Progenitor cell of endocrine pancreas (in vitro differentiated cells): ENCODE measurements at places on chromosomes 11 and 22.
A peak's percentile ranks its signal among the peaks of the same experiment; 100 is the strongest.

- DNase-seq = peak; percentile 51
Observed at GRCh38 chr22:30425616-30426387, at the start of gene MTFP1. Gene MTFP1 (plus strand): TSS chr22:30425768. CDS start chr22:30425880, 112 bp downstream.

GRCh38 chr11:70328556-70328955, 58.1 kb downstream of the PPFIA1 start:
- no peak for DNase-seq

- DNase-seq = no peak
Observed at GRCh38 chr22:39917776-39918495, 17.1 kb downstream of the GRAP2 start.

- DNase-seq = no peak
Observed at GRCh38 chr11:130118165-130118564, 41.4 kb upstream of the ST14 start.

DNA sequence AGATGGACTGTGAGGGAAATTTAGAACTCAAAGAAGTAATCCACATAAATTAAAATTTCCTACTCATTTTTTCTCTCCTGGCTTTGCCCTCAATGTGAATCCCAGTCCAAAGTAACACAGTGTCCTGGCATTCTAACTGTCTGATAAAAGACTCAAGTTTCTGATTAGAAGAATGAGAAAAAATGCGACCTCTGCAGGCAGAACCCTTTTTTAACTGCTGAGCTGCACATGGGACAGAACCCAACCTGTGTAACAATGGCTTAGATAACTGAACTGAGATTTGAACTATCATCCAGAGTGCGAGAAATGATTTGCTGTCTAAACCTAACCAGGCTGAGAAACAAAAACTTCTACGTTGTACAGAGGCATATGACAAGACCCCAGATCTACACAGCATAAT, 385.6 kb upstream of the LRRC4C start:
- no peak for DNase-seq

- no peak for DNase-seq
Observed at GRCh38 chr22:26735019-26735409, 77.6 kb downstream of the MIAT start.

DNA sequence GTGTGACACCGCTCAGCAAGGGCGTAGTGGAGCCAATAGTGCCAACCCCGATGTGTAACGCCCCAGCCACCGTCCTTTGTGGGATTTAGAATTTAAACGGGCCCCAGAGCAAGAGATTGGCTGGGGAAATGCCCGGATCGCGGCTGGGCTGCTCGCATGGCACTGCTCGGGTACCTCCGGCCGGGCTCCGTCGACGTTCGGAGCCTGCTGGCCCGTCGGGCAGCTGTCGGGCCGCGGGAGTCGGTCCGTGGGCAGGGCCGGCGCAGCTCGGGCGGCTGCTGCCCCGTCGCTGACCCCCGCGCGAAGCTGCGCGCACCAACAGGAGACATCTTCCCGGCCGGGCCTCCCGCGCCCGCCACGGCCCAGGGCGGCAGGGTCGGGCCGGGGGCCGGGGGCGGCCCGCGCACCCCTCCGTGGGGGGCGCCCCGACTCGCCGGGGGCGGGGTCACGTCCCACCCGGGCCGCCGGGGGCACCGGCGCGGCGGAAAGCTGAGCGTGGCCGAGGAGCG, 1.3 kb upstream of the KDM2A start:
- peak; percentile 37 for DNase-seq

GRCh38 chr11:116969694-116970093, 128.5 kb downstream of the SIK3 start:
- DNase-seq = no peak

DNA sequence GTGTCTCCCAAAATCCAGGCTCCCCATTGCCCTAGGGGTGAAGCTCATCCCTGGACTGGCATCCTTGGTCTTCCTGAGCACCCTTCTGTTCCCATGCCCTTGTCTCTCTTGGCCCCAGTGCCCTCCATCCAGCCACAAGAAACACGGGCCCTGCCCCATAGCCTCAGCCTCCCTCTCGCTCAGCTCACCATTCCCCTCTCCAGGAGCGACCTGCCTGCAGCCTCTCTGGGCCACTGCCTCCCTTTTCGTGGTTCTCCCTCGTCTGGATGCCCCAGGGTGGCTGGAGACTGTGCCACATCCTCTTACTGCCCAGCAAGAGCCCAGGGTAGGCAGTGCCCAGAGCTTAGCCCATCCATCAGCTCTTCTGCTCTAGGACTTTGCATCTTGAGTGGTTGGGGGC, 532.1 kb downstream of the TBC1D22A start:
- DNase-seq = no peak

DNA sequence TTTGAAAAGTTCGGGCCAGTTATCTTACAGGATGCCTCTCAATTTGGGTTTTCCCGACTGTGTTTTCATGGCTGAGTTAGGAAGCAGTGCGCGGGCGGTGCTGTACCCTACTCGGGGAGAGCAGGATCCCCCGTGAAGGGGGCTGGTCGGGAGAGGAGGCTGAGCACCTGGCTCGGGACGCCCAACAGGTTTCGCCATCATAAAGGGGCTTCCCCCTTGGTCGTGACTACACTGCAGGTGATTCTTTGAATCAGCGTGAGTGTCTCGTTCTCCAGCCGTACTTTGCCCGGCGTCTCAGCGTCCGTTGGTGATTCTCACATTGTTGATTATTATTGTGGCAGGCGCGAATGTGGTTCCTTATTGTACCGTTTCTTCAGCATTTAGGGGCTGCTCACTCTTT, 46.6 kb downstream of the ST14 start:
- no peak for DNase-seq

DNA sequence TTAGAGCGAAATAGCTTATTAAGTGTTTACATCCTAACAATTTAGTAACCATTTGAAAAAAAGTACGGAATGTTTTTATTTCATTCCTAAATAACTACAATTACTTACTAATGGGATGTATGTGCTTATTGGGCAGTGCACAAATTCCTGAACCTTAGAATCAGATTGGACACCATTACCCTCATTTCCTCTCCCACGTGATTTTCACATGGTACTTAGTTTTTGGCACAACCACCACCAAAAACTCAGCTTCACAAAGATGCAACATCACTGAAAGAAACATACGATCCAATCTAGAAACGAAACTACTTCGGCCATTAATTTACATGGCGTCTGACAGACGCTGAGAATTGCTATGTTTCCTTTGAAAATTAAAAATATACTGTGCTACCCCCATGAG, 81.5 kb downstream of the FBXO7 start:
- no peak for DNase-seq

GRCh38 chr11:122776546-122776945, 61.8 kb upstream of the CRTAM start:
- no peak for DNase-seq

DNA sequence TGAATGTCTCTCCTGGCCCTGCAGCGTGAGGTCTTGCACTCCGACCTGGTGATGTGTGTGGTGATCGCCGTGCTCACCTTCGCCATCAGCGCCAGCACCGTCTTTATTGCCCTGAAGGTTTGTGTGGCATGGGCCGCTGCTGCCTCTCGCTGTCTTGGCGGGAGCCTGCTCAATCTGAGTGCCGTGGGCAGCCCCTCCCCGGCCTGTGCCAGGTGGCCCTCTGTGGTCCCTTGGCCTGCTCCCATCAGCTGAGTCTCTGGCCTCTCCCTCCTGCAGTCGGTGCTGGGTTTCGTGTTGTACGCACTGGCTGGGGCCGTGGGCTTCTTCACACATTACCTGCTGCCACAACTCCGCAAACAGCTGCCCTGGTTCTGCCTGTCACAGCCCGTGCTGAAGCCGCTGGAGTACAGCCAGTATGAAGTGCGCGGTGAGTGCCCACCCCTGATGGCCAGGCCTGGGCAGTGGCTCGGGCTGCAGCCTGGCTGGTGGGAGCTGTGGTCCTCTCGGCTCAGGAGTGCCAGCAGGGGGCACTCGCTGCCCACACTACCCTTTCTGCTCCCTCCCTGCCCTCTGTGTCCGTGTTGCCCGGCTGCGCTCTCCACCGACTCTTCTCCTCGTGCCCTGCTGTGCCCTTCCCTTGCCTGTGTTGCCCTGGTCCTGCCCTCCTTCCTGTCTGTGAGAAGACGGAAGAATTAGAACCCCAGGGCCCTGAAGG, 10.2 kb downstream of the PCNX3 start:
- no peak for DNase-seq

DNA sequence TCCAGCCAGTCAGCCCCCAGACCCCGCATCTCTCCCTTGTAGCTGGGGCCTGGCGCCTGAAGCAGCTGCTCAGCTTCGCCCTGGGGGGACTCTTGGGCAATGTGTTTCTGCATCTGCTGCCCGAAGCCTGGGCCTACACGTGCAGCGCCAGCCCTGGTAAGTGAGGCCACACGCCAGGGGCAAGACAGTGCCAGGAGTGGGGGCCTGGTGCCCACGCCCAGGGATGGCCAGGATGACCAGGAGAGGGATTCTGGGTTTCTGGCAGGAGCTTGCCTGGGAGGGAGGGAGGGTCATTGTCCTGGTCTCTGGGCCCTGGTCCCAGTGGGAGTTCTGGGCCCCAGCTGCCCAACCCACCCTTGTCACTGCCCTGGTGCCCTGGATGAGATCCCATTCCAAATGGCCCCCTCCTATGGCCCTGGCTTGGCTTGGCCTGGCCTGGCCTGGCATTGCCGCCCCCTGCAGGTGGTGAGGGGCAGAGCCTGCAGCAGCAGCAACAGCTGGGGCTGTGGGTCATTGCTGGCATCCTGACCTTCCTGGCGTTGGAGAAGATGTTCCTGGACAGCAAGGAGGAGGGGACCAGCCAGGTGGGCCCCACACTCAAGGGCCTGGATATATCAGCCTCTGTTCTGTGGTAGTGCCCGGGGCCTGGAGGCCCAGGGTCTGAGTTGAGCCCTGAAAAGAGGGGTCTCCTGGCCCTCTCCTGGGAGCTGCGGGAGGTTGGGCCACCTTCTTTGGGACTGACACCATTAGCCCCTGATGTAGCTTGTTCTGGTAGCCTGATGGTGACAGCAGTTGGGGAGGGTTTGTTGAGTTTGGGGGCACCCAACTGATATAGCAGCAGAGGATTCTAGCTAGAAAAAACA, 3.7 kb downstream of the SLC39A13 start:
- peak; percentile 58 for DNase-seq

DNA sequence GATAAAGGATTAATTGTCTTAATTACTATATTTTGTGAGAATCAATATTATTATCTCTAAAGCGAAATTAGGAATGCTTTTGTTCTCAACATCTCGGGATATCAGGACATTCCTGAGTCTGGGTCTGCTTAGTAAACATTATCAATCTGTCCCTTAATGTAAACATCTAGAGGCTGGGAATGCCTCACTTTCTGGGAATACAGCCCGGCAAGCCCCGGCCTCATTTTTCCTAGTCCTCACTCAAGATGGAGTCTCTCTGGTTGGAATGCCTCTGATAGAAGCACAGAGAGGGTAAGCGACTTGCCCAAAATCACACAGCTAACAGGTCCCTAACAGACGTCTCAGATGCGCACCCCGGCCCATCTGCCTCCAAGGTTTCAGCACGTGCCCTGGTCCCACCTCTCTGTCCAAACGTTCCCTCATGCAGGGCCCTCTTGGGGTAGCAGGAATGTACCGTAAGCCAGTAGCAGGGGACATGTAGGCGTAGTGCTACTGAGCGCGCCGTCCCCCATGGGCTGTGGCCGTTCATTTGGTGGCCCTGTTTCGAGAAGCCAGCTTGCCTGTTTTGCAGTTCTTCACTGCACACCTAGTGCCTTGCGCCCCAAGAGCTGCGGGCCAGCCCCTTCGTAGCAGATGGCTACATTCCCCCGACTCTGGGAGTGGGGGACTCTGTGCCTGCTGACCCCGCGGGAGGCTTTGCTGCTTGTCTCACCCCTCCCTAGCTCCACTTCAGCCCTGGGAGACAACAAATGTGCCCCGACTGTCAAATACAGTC, 62.2 kb upstream of the FADD start:
- DNase-seq = no peak

GRCh38 chr11:118406599-118407166, 5.3 kb downstream of the ATP5MG start:
- no peak for DNase-seq

DNA sequence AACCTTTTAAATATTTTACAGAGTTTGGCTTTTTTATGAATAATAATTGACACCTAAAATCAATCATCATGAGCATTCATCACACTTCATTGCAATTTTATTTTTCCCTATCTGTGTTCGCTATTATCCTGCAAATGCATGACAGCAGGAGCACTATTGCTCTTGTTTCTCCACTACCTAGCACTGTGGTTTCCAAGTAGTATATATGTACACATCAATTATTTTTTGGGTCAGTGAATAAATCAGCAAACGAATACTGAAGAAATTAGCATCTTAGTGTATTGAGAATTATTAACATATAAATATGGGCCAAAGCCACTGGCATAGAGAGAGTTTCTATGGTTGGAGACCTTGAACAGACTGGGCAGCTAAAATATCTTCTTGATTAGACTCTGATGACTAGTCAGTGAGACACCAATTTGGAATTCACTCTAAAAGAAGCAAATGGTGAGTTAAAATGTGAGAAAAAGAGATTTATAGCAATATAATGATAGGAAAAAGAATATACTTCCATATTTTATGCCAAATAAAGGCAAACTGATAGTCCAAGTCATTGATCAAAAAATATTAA, 731.1 kb upstream of the LUZP2 start:
- DNase-seq = no peak

DNA sequence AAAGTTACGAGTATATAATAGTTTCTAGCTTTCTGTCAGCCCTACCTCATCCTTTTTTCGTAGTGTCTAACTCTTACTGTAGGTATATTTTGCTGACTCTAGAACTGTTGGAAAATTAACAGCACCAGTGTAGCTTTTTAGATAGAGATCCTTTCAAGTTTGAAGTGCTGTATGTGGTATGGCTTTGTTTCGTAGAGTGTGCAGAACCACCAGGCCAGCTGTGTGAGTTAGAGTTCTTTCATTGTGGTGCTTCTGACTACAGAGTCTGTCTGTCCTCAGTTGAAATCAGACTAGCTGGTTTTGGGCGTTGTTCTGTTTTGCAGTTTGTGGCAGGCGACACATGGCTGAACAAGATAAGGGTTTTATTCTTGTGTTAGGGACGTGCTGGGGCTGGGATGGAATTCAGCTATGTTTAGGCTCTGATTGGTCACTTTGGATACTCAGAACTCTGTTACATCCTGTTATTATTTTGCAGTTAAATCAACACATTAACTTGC, 3.2 kb downstream of the ARHGEF12 start:
- DNase-seq = no peak

DNA sequence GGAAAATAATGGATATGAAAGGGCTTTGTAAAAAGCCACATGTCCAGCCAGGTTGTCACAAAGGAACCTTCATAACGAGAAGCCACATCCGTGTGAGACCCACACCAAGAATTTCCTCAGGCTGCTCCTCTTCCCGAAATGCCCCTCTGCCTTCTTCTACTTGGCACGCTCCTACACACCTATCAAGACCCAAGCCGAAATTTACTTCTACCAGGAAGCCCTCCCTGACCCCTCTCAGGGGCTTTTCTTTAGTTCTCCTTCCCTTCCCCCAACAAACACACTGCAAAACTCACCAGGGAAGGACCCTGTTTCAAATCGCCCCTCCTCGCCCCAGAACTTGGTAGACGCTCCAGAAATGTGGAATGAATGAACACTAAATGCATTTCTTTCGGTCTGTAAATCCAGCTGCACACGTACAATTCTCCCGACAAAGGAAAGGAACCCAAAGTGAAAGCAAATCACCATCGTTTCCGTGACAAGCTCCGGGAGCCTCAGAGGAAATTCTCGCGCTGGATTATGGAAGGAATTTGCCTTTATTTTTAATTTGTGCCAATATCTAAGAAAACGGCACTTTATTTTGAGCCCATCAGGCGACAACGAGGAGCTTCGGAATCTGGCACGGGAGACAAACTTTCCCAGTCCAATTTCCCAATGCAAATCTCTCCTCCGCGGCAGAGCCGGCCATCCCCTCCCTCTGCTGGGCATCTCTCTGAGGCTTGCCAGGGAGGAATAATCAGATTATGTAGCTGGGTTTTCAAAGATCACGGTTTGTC, 13.2 kb upstream of the SHISAL1 start:
- DNase-seq = no peak
